ENCODE measurements at places on chromosomes 12 and 14.

GRCh38 chr12:34188974-34189373, 166.7 kb downstream of the ALG10 start:
- DNase-seq, result no peak

- DNase-seq, result no peak
Observed at GRCh38 chr12:104152685-104153241, 14.8 kb upstream of the NFYB start.

DNA sequence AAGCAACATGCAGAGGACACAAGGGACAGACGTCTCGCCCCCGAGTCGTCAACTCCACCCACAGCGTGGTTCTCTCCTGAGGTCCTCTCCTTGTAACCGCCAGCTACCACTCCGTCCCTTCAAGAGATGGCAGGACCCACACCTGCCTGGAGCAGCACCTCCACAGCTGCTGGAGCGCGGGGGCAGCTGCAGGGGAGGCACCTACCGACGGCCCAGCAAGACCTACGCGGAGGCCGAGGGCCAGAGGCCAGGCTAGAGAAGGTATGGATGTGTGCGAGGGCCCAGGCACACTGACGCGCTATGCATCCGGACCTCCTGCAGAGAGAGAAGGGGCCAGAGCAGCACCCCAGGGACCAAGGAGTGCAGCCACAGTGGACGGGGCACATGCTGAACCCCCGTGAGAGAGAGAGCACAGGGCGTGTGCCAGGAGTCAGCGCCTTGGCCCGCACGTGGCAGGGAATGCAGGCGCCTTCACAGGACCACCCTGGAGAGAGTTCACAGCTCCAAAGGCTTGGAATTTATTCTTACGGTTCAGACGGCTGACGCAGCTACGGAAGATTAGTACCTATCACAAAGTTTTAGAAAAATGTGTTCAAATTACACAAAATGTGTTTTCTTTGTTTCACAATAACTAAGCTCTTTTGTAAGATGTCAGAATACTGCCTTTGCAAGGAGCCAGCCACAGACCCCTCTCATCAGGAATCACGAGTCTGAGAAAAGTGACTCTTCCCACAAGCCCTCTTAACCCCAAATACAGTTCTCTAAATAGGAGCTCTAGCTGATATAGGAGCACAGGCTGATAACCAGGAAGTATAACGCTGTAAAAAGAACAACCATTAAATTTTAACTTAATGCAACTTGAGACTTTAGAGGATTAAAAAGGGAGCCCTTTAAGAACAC, 36.8 kb downstream of the CDC42BPB start:
- DNase-seq, result no peak

GRCh38 chr14:88919502-88919901, 95.1 kb downstream of the TTC8 start:
- no peak for DNase-seq

GRCh38 chr14:52439476-52439875, 112.8 kb downstream of the TXNDC16 start:
- DNase-seq, result no peak

GRCh38 chr12:121524196-121524916, 56.5 kb downstream of the KDM2B start:
- no peak for DNase-seq

GRCh38 chr12:56221232-56221756, 428 bp downstream of the RNF41 start:
- no peak for DNase-seq

- no peak for DNase-seq
Observed at GRCh38 chr14:23665302-23666016, 29.3 kb downstream of the DHRS2 start.

DNA sequence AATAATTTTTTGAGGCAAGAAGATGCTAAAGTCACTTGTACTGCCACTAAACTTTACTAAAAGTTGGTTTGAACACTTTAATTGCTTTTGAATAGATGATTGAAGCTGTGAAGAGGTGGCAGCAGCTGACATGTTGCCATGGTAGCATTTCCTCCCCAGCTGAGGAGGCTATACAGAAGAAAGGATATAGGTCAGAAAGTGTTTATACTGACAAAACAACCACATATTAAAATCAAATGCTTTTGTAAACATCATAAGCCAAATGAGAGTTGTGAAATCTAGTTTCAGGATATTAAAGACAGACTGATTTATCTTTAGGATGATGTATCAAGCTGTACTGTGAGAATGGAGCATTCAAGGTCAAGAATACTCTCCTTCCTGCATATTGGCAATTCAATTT, 41.7 kb downstream of the TSPAN19 start:
- peak; percentile 14 for DNase-seq

DNA sequence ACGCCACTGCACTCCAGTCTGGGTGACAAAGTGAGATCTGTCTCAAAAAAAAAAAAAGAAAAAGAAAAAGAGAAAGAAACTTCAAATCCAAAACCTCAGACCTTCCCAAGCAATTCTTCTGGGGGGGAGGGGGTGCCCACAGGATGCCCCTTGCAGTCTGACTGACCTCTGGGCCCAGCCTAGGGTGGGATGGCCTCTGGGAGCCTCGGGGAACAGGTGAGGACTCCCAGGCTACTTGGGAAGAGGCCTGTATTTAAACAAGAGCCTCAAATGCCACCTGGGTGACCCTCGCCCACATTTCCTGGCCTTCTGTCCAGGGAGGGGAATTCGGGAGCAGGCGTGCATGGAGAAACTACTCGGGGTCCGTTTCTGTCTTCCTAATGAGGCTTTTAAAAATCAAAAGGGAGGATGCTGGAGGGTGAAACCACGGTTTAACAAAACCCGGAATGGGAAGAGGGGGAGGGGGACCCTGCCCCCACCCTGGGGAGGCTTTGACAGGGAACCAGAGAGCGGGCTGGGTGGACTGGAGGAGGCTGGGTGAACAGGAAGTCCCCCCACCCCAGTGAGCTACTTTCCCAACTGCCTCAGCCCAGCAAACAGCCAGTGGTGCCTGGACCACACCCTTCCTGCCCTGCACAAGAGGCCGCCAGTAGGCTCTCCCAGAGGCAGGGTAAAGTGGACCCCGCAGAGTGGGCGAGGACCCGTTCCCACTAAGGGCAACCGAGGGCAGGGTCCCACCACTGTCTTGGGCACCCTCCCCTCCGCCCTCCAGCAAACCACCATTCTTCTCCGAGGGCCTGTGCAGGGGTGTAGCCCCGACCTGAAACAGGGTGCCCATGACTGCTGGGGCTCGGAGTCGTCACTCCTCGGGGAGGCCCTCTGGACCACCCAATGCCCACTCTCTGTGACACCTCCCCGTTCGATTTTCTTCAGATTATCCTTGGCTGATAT, 1.5 kb upstream of the FBRSL1 start:
- no peak for DNase-seq

DNA sequence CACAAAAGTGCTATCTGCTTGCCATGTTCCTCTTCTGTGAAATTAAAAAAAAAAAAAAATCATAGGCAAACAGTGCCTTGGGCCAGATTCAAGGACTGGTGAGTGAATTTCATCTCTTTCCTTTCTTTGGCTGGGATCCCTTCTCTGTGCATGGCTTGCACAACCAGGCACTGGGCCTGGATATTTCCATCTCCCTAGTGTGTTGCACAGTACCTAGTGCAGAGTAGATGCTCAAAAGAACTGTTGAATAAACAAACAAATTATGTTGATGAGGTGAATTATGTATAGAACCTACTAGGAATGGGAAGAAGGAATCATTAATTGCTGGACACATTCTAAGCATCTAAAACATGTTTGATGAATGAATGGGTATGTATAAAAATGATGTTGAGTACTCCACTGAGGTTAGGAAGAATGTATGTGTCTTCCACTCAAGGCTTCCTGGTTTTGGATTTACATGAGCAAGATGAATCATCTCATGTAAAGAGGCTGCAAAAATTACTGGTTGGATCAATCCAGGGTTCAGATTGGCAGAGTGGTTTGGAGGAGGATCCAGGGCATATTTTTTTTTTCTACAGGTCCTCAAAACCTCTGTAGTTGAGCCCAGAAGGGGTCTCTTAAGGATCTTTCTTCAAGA, 93.2 kb downstream of the EMP1 start:
- DNase-seq, result no peak

DNA sequence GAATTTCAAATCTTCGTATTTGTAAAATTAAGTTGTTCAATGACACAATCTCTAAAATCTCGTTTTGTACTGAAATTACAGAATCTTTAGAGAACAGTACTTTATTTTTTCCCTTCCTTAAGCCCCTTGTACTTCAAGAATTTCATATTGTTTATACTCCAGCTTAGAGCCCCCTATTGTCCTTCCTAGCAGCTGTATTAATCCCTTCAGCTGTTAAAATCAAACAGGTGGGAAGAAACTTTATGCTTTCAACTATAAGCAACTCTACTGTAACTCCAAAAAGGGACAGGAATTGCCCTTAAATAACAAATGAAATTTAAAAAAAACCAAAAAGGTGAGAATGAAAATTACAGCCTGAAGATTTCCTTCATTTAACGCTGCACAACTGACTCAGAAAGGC, 1.7 kb downstream of the NACA start:
- DNase-seq, result no peak

DNA sequence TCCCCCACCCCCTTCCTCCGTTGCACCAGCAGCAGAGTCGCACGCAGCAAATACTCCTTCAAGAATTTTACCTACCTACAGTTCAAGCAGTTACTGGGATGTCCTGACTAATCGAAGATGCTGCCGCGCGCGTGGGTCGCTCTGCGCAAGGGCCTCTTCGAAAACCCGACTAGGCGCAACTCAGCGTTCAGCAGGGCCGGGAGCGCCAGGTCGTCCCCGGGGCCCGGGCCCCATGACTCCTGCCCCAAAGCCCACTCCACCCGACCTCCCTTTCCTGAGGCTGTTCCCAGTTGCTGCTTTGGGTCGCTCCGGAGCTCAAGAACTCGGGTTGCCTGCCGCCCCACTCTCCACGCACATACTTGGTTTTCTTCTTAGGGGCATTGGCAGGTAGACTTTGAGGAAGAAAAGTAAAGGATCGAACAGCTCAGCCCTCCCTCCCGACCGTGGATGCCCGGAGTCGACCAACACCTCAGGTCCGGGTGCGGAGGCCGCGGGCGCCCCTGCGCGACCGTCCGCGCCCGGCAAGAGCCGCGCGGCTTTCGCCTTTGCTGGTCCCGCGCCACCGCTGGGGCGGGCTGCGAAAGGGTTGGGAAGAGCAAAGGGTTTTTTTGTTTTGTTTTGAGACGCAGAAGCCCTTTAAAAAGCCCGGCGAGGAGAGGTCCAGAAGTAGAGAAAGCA, 1.9 kb downstream of the BMP4 start:
- DNase-seq, result no peak

DNA sequence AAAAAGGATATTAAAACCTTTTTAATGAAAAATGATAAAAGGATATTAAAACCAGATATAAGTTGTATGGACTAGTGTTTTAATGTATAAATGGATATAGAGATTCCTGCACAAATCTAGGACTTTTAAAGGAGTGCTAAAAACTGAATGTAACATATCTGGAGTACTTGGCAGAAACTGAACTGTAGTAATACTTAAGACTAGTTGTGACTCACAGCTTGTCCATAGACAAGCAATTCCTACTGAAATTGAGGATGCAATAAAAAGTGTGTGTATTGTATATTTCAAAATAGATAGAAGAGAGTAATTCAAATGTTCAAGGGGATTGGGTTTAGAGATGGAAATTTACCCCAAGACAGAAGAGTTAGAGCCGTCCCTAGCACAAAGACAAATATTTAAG, 59.6 kb downstream of the FBXO33 start:
- DNase-seq, result no peak

GRCh38 chr14:85897808-85898207, 367.9 kb downstream of the FLRT2 start:
- DNase-seq, result no peak

DNA sequence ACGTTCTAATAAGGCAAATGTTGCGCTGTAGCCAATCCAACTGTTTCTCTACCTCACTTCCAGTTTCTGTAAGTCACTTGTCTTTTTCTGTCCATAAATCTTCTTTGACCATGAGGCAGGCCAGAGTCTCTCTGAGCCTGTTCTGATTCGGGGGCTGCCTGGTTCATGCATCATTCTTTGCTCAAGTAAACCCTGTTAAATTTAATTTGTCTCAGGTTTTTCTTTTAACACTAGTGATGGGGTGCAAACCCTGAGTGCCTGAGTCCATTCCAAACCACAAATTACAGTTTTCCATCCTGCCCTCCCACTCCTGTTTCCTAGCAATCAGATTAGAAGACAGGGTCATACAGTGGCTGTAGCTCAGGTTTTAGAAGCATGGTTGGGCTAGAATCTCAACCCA, 41.9 kb downstream of the VWF start:
- no peak for DNase-seq

DNA sequence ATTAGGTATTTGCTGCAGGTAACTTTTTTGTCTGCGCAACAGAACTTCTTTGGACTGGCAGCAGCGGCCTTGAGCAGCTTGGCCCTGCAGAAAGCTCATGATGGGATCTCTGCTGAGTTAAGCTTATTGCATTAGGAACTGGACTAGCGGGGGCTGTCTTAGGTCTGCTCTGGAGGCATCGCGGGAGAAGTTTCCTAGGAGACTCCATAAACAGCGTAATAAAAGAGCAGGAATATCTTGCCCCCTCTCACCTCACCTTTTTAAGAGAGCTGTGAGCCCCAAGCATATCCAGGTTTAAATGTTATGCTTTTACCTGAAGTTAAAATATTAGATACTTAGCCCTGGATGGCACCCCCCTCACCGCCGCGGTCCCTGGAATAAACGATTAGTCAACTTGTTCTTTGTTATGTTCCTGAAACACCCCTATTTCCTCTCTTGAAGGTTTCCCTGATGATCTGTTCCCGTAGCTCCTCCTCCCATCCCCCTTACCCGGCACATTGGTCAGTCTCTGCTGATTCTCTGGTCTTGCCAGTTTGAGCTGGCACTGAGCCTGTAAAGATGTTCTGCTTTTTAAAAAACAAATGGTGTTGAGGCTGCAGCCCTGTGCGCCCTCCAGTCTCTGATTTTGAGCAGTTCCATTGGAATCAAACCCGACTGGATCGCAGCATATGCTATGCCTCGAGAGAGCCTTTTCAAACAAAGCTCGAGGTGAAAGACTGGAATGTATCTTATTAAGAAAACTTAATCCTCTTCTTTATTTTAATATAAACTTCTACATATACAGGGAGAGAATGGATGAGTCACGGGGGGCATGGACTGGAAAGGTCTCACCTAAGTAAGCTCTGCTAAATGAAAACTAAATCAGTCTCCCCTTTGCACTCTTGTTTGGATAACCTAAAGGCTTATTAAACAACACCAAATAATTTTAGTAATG, 1.9 kb downstream of the MLXIP start:
- peak; percentile 6 for DNase-seq

DNA sequence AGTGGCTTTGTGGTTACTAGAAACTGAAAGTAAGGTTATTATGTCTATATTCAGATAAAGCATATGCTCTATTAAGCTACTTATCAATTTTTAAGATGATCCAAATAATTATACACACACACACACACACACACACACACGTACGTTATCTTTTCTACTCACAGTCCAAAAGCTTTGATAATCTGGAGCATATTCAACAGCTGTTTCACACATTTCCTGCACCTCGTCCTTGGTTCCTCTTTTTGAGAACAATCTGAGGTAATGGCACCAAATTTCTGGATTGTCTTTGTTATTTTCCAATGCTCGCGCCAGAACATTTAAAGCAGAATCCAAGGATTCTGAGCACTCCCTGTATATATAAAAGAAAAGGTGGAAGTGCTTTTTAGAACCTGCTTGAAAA, 37.5 kb downstream of the ZFC3H1 start:
- peak; percentile 23 for DNase-seq
